Stimulated activated CD8-positive, alpha-beta memory T cell treated with anti-CD3 and anti-CD28 coated beads, Interleukin-7, amount 100 ng/mL, for 24 hours (primary cell): ENCODE measurements at places on chromosomes 5 and 9.

DNA sequence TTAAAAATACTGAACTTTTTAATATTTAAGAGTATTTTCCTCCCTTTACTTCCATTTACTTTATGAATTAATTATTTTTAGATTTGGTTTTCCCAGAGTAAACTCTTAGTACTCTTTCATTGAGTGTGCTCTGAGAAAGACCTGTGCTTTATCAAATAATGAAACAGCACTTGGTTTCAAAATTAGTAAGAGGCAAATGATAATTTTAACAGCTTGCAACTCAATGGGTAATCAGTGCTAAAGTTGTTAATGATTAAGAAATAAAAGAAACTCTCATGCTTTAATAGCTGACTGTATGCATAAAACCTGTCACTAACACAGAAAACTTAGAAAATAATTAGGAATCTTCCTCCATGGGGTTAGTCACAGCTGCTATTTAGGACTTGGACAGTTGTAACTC lies 244.4 kb downstream of the RFX3 start:
- no peak for DNase-seq

DNA sequence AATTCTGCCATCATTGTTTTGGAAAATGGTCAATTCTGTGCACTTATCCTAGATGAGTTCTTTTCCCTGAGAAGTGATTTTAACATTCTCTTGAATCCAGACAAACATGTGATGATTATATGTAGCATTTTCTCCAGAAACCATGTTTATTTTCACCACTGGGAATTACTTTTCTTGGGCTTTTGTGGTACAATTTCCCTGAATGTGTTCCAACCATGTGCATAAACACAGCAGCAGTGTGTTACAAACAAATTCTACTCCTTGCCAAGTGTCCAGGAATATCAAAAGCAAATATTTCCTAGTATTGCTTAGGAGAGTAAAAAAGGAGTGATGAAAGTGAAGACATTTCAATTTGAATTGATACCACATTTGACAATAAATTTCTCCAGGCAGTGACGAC lies 50.4 kb downstream of the NXNL2 start:
- no peak for DNase-seq

DNA sequence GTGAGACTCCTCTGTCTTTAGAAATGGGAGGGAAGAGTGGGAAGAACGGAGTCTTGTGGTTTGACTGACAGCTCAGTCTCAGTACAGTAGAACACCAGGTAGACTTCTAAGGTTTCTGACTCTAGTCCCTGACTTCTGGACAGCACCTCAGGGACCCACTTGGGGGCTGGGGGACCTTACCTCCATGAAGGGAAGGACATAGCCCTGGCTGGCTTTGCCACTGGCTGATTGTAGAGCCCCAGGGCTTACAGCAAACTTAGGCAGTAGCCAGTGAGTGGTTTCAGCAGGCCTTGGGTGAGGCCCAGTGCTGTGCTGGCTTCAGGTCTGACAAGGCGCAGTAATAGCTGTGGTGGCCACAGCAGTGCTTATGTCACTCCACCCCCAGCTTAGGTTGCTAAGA lies 290.0 kb upstream of the PRR16 start:
- DNase-seq = no peak

GRCh38 chr9:137030538-137031527 lies 1.1 kb downstream of the FUT7 start:
- no peak for DNase-seq

GRCh38 chr5:59800347-59800893 lies 93.1 kb downstream of the PDE4D start:
- no peak for DNase-seq

GRCh38 chr5:135372654-135373381 lies 26.2 kb downstream of the MACROH2A1 start:
- no peak for DNase-seq

DNA sequence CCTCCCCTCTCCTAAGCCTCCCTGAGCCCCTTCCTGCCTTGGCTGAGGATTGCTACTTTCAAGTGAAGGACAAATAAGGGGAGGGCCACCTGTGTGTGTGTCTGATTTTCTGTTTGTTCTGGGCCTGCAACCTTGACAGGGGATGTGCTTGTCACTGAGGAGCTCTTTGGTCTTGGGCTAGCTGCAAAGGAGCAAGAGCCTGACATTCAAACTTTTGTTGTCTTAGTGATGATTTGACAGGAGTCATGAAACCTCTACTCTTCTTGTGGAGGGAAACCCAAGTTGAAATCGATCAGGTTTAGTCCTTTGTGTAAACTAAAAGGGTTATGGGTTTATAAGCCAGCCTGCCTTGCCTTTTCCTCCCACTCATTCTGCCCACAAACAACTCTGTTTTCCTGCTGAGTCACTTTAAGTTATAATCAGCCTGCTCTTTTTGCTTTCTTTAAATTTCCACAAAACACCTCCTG lies 16.9 kb downstream of the CLTA start:
- no peak for DNase-seq

GRCh38 chr9:121949364-121949763 lies 143.7 kb downstream of the TTLL11 start:
- no peak for DNase-seq

DNA sequence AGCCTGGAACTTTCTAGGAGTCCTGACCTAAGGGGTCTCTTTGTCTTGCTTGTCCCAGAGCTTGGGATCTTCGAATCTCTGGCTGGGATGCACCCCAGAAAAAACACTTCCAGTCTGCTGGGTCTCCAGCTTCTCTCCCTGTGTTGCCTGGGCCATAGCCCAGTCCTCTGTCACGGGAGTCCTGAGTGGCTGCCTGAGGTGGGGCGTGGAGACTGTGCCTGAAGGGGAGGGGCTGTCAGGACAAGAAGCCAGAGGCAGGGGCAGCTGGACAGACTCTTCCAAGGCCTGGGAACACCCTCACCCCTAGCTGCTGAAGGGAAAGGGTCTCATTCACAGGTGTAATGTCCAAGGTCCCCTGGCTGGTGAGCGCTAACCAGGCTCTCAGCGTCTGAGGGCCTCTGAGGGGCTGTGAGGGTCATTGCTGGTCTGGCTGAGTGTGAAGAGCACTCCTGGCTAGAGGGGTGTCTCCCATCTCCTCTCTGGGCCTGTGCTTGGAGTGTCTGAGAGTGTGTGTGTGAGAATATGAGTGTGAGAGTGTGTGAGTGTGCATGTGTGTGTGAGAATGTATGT lies 20.4 kb upstream of the COL27A1 start:
- no peak for DNase-seq

DNA sequence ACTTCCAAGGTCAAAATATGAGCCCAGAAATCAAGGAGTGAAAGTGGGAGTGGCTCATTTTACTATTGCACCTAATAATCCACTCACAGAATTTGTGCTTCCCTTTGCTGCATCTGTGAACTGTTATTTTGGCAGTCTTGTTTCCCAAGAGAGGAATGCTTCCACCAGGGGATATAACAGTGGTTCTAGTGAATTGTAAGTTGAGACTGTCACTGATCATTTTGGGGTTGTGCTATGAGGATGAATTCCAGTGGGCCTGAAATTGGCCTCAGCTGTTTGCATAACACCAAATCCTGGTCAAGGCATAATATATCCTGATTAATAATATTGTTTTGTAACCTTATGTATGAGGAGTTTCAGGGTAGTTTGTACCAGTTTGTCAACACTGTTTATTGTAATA lies 14.4 kb downstream of the FAM200C start:
- DNase-seq = no peak

DNA sequence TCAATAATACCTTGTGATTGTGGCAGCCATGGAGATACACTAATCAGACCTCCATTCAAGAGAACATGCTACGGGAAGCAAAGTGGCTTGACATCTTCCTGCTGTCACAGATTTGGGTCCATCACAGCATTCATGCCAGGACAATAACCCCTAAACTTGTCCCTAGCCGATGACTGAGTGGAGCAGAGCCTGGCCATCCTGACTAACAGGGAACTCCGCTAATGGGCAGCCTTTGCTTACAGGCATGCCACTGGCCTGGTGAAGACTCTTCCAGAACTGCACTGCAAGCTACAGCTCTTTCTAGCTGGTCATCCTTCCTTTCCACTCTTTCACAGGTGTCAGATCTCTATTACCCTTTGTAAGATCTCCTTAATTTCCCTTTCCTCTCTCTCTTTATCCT lies 16.0 kb downstream of the FAM174A start:
- no peak for DNase-seq

GRCh38 chr5:172530878-172531703 lies 76.8 kb upstream of the SH3PXD2B start:
- no peak for DNase-seq
